ENCODE measurements at places on chromosomes 3 and 15.

DNA sequence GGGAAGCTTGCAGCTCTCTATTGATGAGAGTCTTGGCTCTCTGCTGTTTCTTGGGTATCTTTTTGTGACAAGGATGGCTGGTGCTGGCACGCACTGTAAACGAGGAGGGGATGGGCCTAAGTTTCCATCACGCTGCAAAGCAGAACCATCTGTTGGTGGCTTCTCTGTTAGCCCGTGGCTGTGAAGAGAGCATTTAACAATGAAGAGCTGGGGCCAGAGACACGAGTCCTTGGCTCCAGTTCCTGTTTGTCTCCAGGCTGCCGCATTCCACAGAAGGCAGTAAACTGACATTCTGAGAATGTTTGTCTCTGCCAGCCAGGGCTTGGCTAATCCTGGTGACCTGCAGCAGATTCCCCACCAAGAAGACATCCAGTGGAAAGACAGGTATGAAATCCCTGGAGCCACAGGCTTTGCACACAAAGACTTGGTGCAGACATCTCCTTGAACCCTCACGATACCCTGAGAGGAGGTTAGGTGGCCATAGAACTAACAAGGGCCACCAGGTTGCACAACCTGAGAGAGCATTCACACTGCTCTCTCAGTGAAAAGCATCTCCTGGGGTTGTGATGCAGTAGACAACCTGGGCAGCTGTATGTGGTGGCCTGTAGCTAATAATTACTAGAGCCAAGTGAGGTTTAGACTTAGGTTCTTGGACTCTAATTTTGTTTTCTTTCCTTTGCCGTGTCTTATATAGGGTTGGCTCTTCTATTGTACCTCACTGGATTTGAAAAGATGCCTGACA lies 130.9 kb downstream of the ASB7 start:
- H3K36me3 ChIP-seq = no peaks in the 10 kb centered on the region
- H3K27ac ChIP-seq = no peak overlapping the region
- H3K27me3 ChIP-seq = no peaks in the 10 kb centered on the region
- no peak for DNase-seq
- H3K4me1 ChIP-seq = peaks cover 2% of the 10 kb centered on the region

- H3K27me3 ChIP-seq = no peaks in the 10 kb centered on the region
- no peak overlapping the region for H3K4me3 ChIP-seq
- no peaks in the 10 kb centered on the region for H3K4me1 ChIP-seq
- DNase-seq = no peak
- H3K27ac ChIP-seq = no peak overlapping the region
These were observed 67.1 kb upstream of the TTC14 start for GRCh38 chr3:180534828-180535227.

- no peaks in the 10 kb centered on the region for H3K4me1 ChIP-seq
- no peak for DNase-seq
These were observed 496.2 kb downstream of the FHIT start for GRCh38 chr3:60755094-60755493.

DNA sequence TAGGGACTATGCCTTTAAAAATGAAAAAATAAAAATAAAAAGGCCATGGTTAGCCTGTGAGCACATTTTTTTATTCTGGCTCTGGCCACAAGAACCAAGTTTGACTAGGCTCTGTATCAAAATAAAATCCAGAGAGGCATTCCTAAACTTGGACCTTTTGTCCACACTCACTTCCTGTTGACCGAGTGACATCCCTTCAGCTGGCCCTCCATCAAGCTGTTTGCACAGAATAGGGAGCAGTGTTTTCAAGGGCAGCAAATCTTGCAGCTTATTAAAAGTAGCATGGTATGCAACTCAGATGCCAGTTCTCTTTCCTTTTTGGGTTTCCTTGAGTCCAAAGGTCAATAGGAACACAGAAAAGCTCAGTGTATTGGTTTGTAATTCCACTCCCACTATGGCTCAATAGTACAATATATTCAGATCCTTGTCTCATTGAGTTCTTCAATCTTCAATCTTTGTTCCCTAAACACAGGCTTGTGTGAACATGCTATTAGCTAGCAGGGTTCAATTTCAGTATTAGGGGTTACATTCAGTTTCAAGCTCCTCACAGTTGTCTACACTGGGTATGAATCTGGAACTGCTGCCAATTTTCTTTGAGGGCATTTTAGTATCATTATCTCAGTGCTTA lies 244.5 kb downstream of the RBMS3 start:
- DNase-seq = no peak
- peak overlapping the region; percentile 44 for H3K27ac ChIP-seq
- H3K36me3 ChIP-seq = no peaks in the 10 kb centered on the region
- no peak overlapping the region for H3K4me3 ChIP-seq

- peaks cover 2% of the 10 kb centered on the region for H3K4me1 ChIP-seq
- H3K27me3 ChIP-seq = no peaks in the 10 kb centered on the region
- H3K36me3 ChIP-seq = no peaks in the 10 kb centered on the region
- no peak overlapping the region for H3K4me3 ChIP-seq
- DNase-seq = no peak
- no peak overlapping the region for H3K27ac ChIP-seq
These were observed 130.7 kb downstream of the ALCAM start for GRCh38 chr3:105497386-105497785.

DNA sequence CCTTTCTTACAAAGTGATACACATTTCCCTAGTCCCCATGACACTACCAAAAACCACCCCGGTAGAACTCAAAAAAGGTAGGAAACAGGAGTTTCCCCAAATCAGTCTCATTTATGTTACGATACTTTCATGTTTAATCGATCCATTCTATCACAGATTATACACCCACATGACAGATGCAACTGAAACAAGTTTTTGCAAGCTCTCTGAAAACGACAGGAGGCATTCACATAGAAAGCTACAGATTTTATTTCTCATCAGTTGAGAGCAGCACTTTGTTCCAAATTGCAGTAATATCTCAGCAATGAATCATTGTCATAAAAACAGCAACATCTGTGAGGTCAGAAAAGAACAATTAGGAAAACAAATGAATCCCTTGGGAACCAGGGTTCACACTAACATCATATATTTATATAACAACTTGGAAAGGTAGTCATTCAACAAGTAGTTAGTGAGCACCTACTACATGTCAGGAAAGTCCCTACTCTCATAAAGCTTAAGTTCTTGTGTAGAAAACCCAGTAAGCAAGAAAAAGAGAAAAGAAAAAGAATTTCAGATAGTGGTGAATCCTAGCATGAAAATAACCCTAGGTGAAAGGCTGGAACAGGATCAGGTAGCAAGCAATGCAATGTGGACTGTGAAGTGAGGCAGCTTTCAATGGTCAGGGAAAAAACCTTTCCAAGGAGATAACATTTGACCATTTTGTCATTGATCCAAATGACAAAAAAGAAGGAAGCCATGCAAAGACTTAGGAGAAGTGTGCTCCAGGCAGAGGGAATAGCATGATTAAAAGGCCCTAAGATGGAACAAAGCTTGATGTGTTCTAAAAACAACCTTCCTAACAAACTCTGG lies 8.3 kb downstream of the PLD1 start:
- no peaks in the 10 kb centered on the region for H3K36me3 ChIP-seq
- no peaks in the 10 kb centered on the region for H3K27me3 ChIP-seq
- H3K4me1 ChIP-seq = peaks cover 10% of the 10 kb centered on the region
- no peak overlapping the region for H3K4me3 ChIP-seq
- DNase-seq = no peak

- H3K36me3 ChIP-seq = no peaks in the 10 kb centered on the region
- no peaks in the 10 kb centered on the region for H3K27me3 ChIP-seq
- peak overlapping the region; percentile 55 for H3K27ac ChIP-seq
- no peaks in the 10 kb centered on the region for H3K4me1 ChIP-seq
These were observed 61.7 kb downstream of the XXYLT1 start for GRCh38 chr3:195209083-195209846.
